ENCODE measurements at places on chromosomes 16 and 17. TPM values are rescaled to one million over a fixed set of nuclear protein-coding genes. Genes with fewer than 3 reads are reported as not detected.

- H3K36me3 ChIP-seq = peaks cover 98% of the 10 kb centered on the region
- DNase-seq = no peak
- H3K4me1 ChIP-seq = peaks cover 72% of the 10 kb centered on the region
- no peaks in the 10 kb centered on the region for H3K27me3 ChIP-seq
These were observed 30.2 kb downstream of the PLD6 start for GRCh38 chr17:17175917-17176316.

DNA sequence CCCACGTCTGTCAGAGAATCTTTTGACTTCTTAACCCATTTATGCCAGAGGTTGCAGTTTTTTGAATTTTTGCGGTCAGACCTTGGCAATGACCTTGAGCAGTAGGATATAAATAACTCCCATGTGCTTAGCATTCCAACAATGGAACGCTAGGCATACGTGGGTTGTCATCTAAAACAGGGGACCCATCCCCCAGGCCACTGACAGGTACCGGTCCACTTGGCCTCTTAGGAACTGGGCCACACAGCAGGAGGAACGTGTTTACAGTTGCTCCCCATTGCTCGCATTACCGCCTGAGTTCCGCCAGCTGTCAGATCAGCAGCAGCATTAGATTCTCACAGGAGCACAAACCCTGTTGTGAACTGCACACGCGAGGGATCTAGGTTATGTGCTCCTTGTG lies 76.8 kb upstream of the LGALS9 start:
- peaks cover 48% of the 10 kb centered on the region for H3K4me1 ChIP-seq
- no peak overlapping the region for H3K4me3 ChIP-seq
- no peak overlapping the region for H3K27ac ChIP-seq
- DNase-seq = peak; percentile 56
- no peaks in the 10 kb centered on the region for H3K27me3 ChIP-seq

DNA sequence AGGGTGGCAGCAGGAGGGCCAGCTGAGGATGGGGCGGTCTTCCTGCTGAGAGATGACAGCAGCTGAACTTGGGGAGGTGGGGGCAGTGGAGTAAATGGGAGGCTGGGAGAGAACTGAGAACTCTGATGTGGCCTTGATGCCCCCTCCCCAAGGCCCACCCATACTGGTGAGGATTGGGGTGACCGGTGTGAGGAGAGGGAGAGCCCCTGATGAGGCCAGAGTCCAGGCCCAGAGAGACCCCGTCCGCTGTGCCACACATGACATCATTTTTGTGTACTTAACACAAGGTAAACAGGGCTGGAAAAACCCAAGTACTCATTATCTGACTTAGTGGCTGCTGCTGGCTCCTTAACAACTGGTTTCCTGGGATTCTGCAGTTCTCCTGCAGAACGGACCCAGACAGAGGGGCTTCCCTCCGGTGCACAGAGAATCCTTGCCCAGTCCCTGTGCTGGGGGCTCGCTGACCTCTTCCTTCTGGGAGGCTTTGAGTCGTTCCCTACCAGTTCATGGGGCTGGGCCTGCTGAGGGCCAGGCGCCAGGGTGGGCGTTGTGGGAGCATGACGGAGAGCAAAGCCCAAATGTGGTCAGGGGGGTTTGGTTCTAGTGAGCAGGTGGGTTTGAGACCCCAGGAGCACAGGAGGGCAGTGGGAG lies 207.6 kb downstream of the RAB11FIP4 start:
- no peak overlapping the region for H3K4me3 ChIP-seq
- H3K27me3 ChIP-seq = no peaks in the 10 kb centered on the region
- no peak overlapping the region for H3K27ac ChIP-seq
- H3K4me1 ChIP-seq = peaks cover 10% of the 10 kb centered on the region
- H3K36me3 ChIP-seq = no peaks in the 10 kb centered on the region

DNA sequence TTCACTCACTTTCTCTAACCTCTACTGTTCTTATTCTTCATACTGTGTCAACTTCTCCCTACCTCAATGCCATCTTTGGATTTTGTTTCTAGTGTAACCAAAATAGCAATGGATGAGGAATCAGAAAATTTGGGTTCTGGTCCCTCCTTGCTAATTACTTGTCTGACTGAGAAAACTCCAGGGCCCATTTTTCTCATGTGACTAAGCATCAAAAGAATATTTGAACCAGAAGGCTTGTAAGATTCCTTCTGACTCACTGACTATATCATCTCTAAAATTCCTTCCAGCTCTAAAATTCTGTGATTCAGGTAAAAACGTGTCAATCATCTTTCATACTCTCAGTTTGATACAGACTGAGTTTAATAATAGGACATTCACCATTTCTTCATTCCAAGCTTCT lies 57.9 kb downstream of the BRIP1 start:
- H3K27ac ChIP-seq = no peak overlapping the region
- H3K4me3 ChIP-seq = no peak overlapping the region
- no peak for DNase-seq

- peak overlapping the region; percentile 80 for H3K27ac ChIP-seq
- peaks cover 6% of the 10 kb centered on the region for H3K4me1 ChIP-seq
- H3K36me3 ChIP-seq = no peaks in the 10 kb centered on the region
- no peak for DNase-seq
- no peaks in the 10 kb centered on the region for H3K27me3 ChIP-seq
These were observed 8.7 kb upstream of the IL4R start for GRCh38 chr16:27304881-27305745.

- H3K27ac ChIP-seq = no peak overlapping the region
- no peak overlapping the region for H3K4me3 ChIP-seq
- H3K27me3 ChIP-seq = peaks cover 8% of the 10 kb centered on the region
- no peaks in the 10 kb centered on the region for H3K36me3 ChIP-seq
- H3K4me1 ChIP-seq = peaks cover 25% of the 10 kb centered on the region
These were observed 11.8 kb upstream of the SULT1A1 start for GRCh38 chr16:28621481-28622155.

DNA sequence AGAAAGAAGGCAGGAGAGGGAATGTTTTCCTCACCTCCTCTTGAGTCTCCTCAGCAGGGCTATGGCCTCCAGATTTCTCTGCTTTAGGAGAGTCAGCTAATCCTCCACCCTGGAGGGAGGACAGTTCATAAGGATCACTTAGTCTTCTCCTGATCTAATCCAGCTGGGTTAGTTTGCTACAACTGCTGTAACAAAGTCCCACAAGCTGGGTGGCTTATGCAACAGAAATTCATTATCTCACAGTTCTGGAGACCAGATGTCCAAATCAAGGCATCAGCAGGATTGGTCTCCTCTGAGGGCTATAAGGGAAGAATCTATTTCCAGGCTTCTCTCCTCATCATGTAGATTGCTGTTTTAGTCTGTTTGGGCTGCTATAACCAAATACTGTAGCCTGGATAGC lies 40.6 kb upstream of the XYLT1 start:
- no peaks in the 10 kb centered on the region for H3K4me1 ChIP-seq
- H3K4me3 ChIP-seq = no peak overlapping the region
- peaks cover 8% of the 10 kb centered on the region for H3K27me3 ChIP-seq
- DNase-seq = no peak

DNA sequence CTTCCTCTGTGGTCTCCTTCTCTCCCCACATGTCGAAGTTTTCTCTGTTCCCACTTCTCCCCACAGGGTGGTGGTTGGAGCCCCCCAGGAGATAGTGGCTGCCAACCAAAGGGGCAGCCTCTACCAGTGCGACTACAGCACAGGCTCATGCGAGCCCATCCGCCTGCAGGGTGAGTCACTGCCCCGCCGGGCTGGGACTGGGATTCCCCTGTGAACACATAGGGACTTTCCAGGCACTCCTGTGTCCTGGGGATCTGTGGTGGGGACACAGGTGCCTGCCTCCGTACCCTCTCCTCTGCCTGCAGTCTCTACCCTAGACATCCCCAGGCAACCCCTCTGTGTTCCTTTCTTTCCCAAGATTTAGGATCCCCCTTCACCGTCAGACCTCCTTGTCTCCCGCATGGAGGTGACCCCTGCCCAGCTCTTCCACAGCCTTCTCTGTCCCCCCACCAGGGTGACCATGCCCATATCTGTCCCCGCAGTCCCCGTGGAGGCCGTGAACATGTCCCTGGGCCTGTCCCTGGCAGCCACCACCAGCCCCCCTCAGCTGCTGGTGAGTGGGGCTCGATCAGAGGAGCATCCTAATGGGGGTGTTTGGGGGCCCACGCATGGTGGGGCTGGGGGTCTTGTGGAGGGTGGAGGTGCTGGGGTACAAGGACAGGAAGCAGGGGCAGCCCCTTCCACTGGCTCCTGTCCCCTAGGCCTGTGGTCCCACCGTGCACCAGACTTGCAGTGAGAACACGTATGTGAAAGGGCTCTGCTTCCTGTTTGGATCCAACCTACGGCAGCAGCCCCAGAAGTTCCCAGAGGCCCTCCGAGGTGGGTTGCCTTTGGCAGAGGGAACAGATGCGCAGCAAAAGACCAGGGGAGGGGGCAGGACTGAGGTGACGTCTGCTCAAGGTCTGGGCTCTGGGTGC lies 5.8 kb downstream of the ITGAM start:
- H3K27ac ChIP-seq = no peak overlapping the region
- H3K27me3 ChIP-seq = no peaks in the 10 kb centered on the region
- peak; percentile 82 for DNase-seq
- no peaks in the 10 kb centered on the region for H3K36me3 ChIP-seq

- H3K36me3 ChIP-seq = no peaks in the 10 kb centered on the region
- H3K27ac ChIP-seq = peak overlapping the region; percentile 72
- no peak overlapping the region for H3K4me3 ChIP-seq
- H3K4me1 ChIP-seq = peaks cover 17% of the 10 kb centered on the region
- no peaks in the 10 kb centered on the region for H3K27me3 ChIP-seq
- peak; percentile 21 for DNase-seq
These were observed 292.0 kb upstream of the TNRC6C start for GRCh38 chr17:77666462-77666861.

- no peak overlapping the region for H3K27ac ChIP-seq
- no peak overlapping the region for H3K4me3 ChIP-seq
- no peak for DNase-seq
- H3K36me3 ChIP-seq = no peaks in the 10 kb centered on the region
- no peaks in the 10 kb centered on the region for H3K27me3 ChIP-seq
These were observed 85.0 kb upstream of the RPL38 start for GRCh38 chr17:74118504-74118903.

DNA sequence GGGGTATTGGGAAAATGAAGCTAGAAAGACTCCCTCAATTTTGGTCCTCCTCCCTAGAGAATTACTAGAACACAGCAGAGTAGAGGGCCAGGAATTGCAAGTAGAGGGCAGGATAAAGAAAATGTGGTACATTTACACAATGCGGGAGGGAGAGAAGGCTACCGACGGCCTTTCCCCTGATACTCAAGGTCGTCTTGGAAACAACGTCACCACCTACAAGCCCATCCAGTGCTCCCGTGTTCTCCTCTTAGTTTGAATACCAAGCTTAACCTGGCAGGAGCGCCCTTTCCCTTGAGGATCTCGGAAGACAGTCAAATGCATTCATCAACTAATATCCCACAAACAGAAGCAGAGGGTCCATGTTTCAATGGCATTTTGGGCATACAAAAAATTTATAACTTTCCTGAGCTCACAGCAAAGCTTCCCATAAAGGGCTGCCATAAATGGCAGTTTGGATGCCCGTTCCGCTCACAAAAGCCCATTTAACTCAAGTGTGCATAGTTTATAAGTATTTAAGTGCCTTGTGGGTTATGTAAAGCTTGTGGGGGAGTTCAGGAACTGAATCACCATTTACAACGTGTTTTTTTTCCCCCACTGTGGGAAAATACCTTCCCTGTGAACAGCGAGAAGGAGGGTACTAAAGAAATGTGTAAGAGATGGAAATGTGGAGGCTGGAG lies 414.6 kb downstream of the SLC39A11 start:
- H3K27ac ChIP-seq = no peak overlapping the region
- no peak overlapping the region for H3K4me3 ChIP-seq
- no peak for DNase-seq

DNA sequence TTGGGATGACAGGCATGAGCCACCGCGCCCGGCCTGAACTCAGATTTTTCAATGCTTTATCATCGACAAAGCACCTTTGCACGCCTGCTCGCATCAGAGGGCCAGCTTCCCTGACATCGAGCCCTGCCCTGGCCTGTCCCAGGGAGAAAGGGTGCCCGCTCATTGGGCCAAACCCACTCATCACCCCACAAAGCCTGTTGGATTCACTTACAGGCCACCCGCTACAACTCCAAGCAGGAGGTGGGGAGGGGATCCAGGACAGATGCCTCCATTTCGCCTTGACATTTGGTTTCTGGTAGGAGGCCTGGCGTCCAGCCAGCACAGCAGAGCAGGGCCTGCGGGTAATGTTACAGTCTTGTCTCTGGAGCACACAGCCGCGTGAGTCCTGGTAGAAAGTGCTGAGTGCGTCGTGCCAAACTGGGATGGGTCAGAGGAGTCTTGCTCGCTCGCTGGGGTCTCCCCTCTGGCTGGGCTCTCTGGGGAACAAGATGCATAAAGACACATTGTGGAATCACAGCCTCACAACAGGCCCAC lies 19.8 kb downstream of the SMTNL2 start:
- no peaks in the 10 kb centered on the region for H3K36me3 ChIP-seq
- H3K4me3 ChIP-seq = no peak overlapping the region

GRCh38 chr16:14101415-14101814 lies 30.3 kb downstream of the MRTFB start:
- H3K36me3 ChIP-seq = no peaks in the 10 kb centered on the region
- H3K27me3 ChIP-seq = no peaks in the 10 kb centered on the region
- H3K4me3 ChIP-seq = no peak overlapping the region
- DNase-seq = no peak

DNA sequence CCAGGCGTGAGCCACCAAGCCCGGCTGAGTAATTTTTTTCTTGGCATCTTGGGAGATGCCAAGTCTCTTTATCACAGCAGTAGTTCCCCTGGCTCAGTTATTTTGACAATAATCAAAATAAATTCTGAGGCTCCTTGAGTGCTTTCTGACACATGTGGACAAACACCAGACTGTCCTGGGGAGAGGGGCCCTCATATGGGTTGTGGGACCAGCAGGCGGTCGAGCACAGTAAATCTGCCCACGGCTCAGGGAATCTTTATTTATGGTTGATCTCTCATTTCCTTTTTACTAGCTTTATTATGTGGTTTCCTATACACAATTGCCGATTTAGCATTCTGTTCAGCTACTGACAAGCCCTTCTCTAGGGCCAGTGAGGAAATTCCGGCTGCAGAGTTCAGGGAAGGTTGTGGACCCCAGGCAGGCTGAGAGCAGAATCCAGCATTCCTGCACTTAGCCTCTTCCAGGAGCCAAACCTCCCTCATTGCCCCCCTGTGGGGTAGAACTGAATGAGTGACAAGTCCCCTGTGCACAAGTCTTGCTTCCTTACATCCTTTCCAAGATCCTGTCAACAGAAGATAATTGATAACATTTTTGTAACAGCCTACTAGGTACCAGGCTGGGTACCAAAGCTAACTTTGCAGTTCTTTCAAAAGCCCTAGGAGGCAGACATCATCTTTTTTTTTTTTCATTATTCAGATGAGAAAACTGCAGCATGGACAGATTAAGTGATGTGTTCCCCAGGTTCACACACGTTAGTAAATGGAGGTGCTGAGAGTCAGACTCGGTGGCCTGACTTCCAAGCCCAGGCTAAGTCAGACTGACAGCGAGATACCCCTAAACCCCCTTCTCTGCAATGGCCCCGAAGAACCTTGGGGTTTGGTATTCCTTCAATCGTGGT lies 40.2 kb downstream of the HS3ST3B1 start:
- peaks cover 20% of the 10 kb centered on the region for H3K4me1 ChIP-seq
- H3K27me3 ChIP-seq = no peaks in the 10 kb centered on the region
- no peaks in the 10 kb centered on the region for H3K36me3 ChIP-seq

GRCh38 chr17:48575673-48576478 lies 2.3 kb downstream of the HOXB4 start:
- DNase-seq = no peak
- peaks cover 10% of the 10 kb centered on the region for H3K27me3 ChIP-seq
- H3K4me3 ChIP-seq = no peak overlapping the region
- peaks cover 42% of the 10 kb centered on the region for H3K4me1 ChIP-seq
- H3K27ac ChIP-seq = peak overlapping the region; percentile 79
- H3K36me3 ChIP-seq = no peaks in the 10 kb centered on the region

The UNC45B gene
- 0.22 TPM for polyA plus RNA-seq

The FOXC2 gene
- 0.10 TPM for polyA plus RNA-seq

The ZNF75A gene
- 17.1 TPM for polyA plus RNA-seq

The CTRB2 gene
- 1.2 TPM for polyA plus RNA-seq

The CFAP52 gene
- polyA plus RNA-seq = not detected

The ATP2C2 gene
- polyA plus RNA-seq = 0.11 TPM

The SMG1 gene
- polyA plus RNA-seq = 11.5 TPM

Measured in spleen (tissue), 13 donors.